HS-5 (cell line): ENCODE measurements at places on chromosomes 4 and X.

DNA sequence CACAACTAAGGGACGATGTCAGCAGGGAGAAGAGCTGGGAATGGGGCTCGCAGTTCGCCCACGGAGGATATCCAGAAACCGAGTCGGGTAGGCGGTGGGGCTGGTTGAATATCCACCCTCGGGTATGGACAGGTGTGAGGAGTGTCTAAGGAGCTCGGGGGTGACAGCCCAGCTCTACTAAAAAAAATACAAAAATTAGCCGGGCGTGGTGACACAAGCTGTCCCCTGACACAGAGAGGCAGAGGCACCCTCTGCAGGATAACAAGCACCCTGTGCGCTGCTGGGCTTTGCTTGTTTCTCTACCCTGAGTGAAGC lies 12.2 kb upstream of the ASMTL start:
- DNase-seq, result no peak

DNA sequence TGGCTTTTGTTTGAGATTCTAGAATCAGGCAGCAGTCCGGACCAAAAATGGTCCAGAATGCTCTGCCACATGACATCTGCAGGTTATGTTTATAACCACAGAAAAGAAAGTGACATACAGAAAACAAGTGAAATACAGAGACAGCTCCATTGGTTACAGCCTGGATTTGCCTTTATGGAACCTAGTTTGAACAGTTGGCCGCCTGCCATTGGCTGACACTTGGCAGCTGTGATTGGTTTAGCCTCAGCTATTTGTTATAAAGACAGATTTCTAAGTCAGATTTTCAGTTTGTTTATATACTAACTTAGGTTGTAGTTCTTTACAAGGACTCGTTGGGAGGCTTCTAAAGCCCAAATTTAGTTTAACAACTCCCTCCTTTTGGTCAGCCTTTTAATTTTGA lies 40.8 kb upstream of the IL9R start:
- no peak for DNase-seq

- DNase-seq, result no peak
Observed at GRCh38 chr4:147760695-147761094, 28.8 kb downstream of the ARHGAP10 start.

GRCh38 chrX:121761845-121762244 lies 714.4 kb downstream of the GLUD2 start:
- DNase-seq, result no peak

GRCh38 chr4:151250706-151251105 lies 26.3 kb upstream of the PRSS48 start:
- no peak for DNase-seq

DNA sequence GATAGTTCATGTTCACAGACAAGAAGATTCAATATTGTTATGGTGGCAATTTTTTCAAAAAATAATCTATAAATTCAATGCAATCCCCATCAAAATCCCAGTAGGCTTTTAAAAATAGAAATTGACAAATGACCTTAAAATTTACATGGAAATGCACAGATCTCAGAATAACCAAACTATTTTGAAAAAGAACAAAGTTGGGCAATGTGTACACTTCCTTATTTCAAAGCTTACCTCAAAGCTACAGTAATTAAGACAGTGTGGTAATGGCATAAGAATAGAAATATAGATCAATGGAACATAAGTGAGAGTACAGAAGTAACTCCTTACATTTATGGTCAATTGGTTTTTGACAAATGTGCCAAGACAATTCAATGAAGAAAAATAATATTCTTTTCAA lies 39.0 kb downstream of the FRMD7 start:
- no peak for DNase-seq

- no peak for DNase-seq
Observed at GRCh38 chr4:56530269-56531148, 24.9 kb downstream of the ARL9 start.

DNA sequence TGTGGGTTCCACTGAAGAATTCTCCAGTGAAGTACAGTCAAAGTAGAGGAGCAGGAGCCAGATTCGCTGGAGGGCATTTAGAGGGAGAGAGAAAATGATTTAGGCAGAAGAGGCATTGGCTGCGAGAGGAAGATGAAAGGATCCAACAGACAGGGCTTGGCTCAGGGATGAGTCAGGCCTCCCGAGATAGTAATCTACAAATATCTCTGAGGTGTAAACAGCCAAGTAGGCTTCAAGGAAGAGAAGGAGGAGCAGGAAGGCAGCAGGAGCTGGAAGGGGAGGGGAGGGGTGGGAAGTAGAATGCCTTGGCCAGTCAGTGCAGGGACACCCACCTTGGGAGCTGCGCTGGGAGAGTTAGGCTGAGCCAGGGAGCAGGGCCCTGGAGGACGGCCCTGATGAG lies 55.5 kb downstream of the PJA1 start:
- peak; percentile 14 for DNase-seq

DNA sequence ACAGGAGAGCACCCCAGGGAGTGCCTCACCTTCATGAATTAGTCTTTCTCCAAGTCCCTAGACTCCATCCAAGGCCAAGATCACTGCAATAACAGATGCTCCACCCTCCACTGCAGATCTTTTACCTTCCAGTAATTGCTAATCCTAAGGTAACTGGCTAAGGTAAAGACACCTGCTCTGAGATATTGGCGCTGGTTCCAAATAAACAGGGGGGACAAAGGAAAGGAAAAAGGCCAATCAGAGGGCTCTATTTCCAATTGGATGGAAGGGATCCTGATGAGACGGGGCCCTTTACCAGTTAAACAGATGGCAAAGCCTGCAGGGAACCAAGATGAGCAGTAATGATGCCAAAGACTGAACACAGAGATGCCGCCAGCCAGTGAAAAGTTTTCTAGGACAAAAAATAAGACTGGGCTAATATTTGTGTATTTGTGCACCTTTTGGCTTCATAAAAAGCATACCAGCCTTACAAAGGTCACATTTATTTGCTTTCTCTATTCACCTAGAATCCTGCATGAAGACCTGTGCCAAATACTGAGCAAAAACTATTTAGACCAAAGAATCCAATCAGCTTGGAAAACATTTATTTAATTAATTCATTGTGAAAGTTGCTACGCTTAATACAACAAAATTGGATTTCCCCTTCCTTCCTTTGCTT lies 148.5 kb downstream of the PPP3CA start:
- DNase-seq, result no peak

DNA sequence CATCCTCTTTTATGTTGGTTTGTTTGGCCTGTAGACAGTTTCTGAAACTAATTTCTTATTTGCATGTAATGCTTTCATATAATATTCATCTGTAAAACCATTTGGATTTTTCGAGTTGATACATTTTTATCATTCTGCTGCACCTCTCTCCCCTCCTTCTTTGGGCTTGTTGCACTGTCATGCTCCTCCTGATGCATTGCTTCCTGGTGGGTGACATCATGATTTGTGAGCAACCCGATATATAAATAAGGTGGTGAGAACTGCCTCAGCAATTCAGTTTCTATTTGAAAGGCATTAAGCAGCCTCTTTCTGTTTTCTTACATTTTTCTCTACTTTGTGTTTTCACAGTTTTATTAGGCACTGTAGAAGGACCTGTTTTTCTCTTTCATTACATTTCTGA lies 515.7 kb downstream of the RPA4 start:
- peak; percentile 16 for DNase-seq

GRCh38 chrX:37922928-37923327 lies 75.6 kb upstream of the DYNLT3 start:
- DNase-seq, result no peak

DNA sequence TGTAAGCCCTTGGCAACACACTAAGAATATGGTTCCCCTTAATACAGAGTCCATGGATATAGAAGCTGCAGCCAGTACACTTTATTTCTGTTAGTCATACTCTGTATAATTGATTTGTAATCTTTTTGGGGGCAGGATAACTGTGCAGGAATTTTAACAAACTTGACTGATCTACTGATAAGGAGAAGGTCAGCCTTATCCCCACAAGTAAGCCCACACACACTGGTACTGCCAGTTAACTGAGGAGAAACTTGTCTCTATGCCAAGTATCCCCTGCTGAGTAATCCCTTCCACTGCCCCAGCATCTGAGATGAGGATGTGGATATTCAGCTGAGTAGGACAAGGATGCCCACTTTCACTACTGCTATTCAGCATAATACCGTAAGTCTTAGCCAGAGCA lies 154.9 kb upstream of the CXXC4 start:
- no peak for DNase-seq

- DNase-seq, result no peak
Observed at GRCh38 chr4:4935974-4936373, 76.5 kb downstream of the MSX1 start.

GRCh38 chrX:11053351-11053750 lies 57.8 kb upstream of the HCCS start:
- no peak for DNase-seq

DNA sequence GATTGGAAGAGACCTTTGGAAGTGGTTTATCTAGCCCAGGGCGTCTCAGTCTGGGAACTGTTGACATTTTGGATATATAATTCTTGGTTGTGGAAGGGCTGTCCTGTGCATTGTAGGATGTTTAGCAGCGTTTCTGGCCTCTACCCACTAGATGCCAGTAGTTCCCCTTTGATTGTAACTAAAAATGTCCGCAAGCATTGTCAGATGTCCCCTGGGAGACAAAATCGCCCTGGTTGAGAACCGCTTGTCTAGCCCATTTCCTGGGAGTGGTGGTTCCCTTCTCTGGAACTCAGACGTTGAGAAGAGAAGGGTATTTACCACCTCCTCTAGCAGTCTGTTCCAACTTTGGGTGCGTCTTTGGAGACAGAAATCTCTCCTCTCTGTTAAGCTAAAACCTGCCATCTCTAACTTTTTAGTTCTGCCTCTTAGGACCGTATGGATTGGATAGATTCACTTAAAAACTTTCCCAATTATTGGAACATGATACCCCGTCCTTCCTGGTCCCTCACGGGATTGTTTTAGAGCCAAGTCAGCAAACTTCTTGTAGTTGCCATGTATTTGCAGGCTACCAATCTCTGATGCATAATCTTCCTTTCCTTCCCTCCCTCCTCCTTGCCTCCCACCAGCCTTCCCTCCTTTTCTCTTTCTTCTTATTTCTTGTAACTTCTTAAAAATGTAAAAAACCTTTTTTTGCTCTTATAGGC lies 13.9 kb downstream of the TMEM165 start:
- no peak for DNase-seq

- no peak for DNase-seq
Observed at GRCh38 chr4:158801066-158801465, 32.2 kb downstream of the FNIP2 start.
